Activated naive CD4-positive, alpha-beta T cell treated with anti-CD3 and anti-CD28 coated beads, Interleukin-2, amount 50 U/mL, for 72 hours (primary cell): ENCODE measurements at places on chromosomes 1 and 21.

- no peak for DNase-seq
Measured at GRCh38 chr1:229228522-229228921, 42.4 kb upstream of the RAB4A start.

DNA sequence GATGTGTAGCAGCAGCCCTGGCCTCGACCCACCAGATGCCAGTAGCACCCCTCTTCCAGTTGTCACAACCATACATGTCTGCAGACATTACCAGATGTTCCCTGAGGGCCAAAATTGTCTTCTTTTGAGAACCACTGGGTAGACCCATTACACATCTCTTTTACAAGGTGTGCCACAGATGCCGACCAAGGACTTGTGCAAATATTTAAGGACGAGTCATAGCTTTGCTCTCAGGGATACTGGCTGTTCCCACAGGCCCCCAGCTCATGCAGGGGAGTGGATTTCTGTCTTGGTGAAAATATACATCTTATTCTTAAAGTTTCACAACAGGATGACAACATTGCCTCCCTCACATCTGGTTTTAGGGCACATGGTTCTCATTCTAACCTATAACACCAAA is 59.4 kb upstream of the ZBTB18 start:
- DNase-seq, result no peak

- DNase-seq, result no peak
Measured at GRCh38 chr1:14149431-14149830, 449.1 kb upstream of the KAZN start.

DNA sequence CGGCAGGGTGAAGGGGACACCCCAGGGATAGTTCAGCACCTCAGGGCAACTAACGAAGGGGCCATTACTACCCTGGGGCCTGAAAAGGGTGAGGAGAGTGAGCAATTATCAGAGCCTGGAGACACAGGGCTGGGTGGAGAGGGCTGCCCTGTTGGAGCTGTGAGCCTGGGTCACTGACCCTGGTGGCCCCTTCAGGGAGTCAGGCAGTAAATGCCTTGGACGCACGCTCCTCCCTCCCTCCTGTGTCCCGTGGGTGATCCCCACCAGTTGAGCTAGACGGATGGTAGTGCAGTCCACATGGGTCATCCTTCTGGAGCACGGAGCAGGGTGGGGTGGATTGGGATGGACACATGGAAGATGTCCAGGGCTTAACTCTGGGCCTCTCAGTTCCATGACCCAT is 305.3 kb downstream of the PTPRU start:
- DNase-seq, result no peak

- DNase-seq, result no peak
Measured at GRCh38 chr1:221105578-221105977, 226.3 kb downstream of the HLX start.

DNA sequence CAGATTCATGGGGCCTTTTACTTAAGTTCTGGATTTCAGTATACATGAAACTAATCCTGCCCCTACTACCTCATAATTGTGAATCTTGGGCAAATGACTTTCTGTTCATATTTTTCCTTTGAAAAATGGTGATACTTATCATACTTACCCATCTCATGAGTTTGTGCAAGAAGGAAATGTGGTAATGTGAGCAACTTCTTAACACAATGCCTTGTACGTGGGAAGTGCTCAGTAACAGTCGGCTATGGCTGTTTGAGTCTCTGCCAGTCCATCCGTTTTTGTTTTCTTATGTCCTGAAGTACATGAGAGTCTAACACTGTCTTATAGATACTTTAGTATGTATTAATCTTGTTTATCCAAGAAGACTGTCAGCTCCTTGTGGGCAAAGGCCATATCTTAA is 86.5 kb downstream of the PATJ start:
- DNase-seq, result no peak

GRCh38 chr21:43654806-43655489 is 4.3 kb downstream of the HSF2BP start:
- DNase-seq, result no peak

DNA sequence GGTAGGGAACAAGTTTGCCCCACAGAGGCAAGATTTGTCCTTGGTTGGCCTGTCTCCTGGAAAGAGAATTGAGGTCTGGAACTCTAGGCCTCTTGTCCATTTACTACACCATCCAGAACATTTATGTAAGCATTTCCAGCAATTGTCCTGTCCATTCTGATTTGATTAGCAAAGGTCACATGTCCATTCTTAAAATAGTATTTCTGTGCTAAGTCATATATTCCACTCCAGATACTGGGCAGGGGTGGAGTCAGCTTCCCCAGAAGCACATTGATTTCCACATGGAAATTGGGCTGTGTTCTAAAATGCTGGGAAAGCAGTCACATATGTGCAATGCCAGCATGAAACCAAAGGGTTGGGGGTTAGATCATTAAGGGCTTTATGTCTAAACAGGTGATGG is 21.5 kb upstream of the FMN2 start:
- no peak for DNase-seq

- no peak for DNase-seq
Measured at GRCh38 chr1:229108598-229109201, 162.2 kb upstream of the RAB4A start.

- DNase-seq, result no peak
Measured at GRCh38 chr1:155504207-155504606, 58.4 kb downstream of the ASH1L start.

- DNase-seq, result no peak
Measured at GRCh38 chr1:202805886-202806844, 2.1 kb downstream of the KDM5B start.

DNA sequence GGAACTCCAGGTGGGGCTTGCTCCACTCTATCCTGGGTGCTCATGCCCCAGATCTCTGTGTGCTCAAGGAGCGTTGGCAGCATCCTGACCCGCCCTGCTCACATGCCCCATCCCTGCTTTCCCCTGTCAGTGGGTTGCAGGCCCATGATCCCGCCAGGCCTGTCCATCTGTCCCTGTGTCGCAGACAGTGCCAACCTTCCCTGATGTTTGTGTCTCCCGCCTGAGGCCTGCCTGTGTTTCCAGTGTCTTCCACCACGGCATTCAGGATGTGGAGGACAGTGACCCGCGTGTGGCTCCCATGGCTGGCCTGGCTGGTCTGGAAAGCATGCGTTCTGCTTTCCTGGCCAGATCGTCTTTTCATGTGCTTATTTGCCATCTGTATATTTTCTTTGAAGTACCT is 82.9 kb downstream of the PCBP3 start:
- no peak for DNase-seq

DNA sequence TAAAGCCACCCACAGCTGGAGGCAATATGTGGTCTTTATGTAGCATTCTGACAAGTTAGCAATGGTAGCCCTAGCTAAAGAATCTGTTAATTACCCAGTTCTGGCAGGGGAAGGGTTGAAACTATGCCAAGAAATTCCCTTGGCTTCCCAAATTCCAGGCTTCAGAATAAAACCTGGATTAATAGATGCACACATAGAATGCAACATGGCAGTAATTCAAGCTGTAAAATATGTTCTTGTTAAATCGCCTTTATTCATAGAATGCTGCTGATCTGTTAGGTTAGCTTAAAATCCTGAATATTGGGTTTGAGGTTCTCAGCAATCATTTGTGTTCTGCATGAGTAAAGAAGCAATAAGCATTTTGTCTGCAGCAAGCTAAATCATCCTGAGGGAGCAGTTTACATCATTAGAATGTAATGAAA is 80.1 kb downstream of the ZNF326 start:
- DNase-seq, result no peak

GRCh38 chr1:186456729-186457255 is 4.1 kb downstream of the PDC start:
- DNase-seq, result no peak

DNA sequence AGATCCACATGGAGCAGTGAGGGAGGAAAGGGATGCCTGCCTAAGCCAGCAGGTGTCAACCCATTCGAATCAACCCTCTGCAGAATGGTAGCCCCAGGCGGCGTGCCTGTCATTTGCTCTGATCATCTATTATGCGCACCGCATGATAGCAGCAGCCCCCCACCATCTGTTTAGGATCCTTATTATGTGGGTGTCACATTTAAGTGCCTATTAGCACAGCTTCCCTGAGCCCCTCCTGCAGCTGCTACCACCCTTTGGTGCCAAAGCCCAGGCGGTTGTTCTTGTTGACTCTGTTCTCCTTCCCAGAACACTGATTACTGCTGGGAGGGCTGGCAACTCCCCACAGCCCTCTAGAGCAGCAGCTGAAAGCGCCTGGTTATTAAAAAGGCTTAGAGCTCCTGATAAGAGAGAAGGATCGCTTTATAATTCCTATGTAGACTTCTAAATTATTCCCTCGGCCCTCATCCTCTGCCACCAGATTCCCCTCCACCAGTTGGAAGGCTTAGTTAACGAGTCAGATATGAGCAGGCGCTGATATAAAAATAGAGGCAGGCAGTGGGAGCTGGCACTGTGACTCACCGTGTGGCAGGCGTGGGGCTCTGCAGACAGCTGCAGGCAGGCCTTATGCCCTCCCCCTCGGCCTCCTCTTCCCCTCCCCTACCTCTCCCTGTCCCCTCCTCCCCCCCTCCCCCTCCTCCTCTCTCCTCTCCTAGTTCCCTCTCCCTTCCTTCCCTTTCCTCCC is 23.0 kb downstream of the ACTA1 start:
- no peak for DNase-seq

- DNase-seq, result peak; percentile 66
Measured at GRCh38 chr21:42218836-42219605, at the start of gene ABCG1. Gene ABCG1 (plus strand): TSS chr21:42219140. CDS start chr21:42219263, 123 bp downstream.
